Osteoblast (primary cell): ENCODE measurements at places on chromosomes 16 and 17. TPM values are rescaled to one million over a fixed set of nuclear protein-coding genes. Genes with fewer than 3 reads are reported as not detected.
A peak's percentile ranks its signal among the peaks of the same experiment; 100 is the strongest.

GRCh38 chr16:48676836-48677235, 66.9 kb upstream of the N4BP1 start:
- no peak for DNase-seq

- DNase-seq, result no peak
Observed at GRCh38 chr16:21275529-21275928, 2.6 kb downstream of the CRYM start.

DNA sequence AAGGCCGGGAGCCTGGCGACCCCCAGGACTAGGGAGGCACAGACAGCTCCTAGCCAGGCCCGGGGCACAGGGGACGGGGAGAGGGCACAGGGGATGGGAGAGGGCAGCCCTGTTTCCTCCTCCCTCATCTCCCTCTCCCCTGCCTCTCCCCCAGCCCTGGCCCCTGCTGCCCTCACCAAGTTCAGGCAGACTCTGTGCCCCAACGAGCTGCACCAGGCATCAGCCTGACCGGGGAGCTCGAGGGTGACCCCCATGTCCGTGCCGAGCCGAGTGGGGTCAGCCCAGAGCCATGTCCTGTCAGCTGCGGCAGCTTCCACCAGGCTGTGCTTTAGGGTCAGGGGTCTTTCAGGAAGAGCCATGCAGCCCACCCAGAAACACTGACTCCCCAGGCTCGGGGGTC, 6.0 kb downstream of the CDH15 start:
- DNase-seq, result no peak

GRCh38 chr16:85652431-85653221, 36.1 kb downstream of the GINS2 start:
- DNase-seq, result no peak

- DNase-seq, result no peak
Observed at GRCh38 chr17:8628609-8629169, 1.8 kb downstream of the MYH10 start.

GRCh38 chr17:73600103-73600871, 44.0 kb downstream of the SDK2 start:
- peak; percentile 75 for DNase-seq

GRCh38 chr17:44850612-44851011, 2.9 kb downstream of the HIGD1B start:
- peak; percentile 73 for DNase-seq

DNA sequence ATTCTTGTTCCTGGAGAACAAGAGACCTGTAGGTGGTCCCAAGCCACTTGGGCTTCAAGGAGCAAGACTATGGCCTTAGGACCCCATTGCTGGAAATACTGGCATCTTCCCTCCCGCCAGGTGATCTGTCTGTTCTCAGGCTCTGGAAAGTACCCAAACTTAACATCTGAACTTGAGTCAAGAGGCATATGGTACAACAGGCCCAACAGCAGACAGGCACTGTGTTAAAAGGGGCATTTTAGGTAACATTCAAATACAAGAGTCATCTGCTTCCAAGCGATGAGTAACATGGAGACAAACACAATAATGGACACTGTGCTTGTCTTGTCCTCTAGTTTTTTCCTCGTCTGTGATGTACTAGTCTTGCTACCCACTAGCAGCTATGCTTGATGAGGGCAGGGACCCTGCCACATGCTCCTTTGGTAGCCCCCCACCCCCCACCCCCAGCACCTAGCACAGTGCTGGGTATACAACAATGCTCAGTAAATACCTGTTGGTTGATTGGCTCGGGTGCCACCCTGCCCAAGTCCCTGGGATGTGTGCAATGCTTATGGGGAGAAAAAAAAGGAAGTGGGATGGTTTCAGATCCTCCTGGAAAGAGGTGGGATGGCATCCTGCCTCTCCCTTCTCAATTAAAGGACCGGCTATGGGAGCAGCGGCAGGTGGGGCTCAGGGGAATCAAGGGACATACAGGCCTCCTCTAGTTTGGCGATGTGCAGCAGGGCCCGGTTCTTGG, 19.4 kb downstream of the CSF3 start:
- DNase-seq, result no peak

DNA sequence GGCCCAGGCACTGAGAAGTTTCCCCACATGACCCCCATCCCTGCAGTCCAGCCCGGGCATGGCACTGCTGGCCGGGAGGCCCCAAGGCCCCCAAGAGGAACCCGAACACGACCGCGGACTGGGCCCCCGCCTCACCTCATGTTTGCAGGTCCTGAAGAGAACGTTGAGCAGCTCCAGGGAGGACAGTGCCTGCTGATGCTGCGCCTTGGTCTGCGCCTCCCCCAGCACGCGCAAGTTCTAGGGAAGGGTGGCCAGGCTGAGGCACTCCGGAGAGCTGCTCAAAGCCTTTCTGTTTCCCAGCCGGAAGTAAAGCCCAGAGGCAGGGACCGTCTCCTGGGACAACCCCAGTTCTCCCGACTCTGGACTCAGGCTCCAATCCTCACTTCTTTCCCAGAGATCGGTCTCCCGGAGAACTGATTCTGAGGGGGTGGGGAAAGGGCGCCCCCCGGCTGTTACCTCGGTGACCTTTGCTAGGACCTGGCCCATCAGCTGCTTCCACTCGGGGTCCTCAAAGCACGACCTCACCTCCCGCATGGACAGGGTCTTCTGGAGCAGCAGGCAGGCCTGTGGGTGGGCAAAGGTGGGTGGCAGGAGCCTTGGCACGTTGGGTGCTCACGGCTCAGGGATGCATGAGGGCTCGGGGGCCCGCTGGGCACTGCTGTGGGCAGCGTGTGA, 13.7 kb downstream of the MYBBP1A start:
- DNase-seq, result peak; percentile 85

DNA sequence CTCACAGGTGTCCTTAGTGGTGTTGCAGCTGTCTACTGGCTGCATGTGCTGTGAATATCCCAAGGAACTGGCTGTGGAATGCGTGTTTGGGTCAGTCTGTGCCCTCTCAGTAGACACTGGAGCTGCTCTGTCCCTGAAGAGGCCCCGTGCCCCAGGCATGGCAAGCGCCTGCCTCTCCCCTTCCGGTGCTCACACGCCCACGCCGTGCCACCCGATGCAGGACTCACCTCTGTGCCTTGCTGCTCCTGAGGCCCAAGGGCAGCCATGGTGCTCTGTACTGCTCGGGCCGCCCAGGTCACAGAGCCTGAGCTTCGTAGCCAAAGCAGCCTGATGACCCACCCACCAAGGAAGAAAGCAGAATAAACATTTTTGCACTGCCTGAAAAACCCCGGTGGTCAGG, 10.0 kb downstream of the RGS11 start:
- peak; percentile 51 for DNase-seq

GRCh38 chr17:1495265-1495989, 2.9 kb upstream of the MYO1C start:
- DNase-seq, result peak; percentile 92

GRCh38 chr17:10875984-10876555, 38.2 kb upstream of the PIRT start:
- DNase-seq, result peak; percentile 58

DNA sequence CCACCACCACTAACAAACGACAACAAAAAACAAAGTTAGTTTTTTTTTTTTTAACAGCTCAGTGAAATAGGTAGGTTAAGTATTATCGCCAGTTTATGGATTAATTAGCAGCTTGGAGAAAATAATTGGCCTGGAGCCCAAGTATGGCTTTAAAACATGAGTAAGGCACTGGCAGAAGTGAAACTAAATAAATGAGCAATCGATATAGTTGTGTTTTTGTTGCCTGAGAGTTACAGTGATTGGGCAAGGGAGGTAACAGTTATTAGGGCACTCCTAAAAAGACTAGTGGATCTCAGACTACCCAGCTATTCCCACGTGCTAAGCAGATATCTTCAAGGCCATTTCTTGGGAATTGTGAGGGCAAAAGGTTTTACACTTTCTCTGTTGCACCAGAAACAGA, 2.4 kb downstream of the MLKL start:
- peak; percentile 58 for DNase-seq

DNA sequence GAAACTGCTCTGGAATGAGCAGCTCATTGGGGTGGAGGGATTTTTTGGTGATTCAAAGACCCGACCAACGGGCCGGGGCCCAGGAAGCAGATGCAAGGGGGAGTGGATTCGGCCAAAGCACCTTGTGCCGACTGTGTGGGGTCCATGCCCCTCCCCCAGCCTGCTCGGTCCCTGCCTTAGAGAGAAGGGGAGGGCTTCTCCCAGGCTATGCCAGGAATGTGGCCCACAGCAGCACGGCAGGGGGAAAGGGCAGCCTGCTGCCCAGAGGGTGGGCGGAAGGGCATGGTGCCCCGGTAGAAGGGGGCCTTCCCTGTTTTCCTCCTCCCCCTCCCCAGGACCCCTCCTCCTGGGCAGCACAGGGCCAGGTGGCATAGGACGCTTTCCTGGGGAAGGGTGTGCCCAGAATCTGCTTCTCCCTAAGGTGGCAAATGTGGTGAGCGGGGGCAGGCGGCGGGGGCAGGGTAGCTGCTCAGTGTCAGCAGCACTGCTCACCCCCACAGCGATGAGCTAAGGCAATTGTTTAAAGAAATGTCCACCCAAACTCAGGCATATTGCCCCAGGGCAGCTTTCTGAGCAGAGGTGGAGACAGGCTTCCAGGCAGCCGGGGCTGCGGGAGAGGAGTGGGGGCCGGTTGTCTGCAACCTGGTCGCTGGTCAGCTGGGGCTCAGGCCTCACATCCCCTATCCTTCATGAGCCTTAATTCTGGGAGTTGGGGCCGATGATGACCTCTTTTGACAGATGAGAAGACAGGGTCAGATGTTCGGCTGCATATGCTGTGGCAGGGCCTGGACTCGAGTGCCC, 33.9 kb upstream of the MLKL start:
- peak; percentile 83 for DNase-seq

- DNase-seq, result no peak
Observed at GRCh38 chr16:50490828-50491227, 57.4 kb upstream of the NKD1 start.

DNA sequence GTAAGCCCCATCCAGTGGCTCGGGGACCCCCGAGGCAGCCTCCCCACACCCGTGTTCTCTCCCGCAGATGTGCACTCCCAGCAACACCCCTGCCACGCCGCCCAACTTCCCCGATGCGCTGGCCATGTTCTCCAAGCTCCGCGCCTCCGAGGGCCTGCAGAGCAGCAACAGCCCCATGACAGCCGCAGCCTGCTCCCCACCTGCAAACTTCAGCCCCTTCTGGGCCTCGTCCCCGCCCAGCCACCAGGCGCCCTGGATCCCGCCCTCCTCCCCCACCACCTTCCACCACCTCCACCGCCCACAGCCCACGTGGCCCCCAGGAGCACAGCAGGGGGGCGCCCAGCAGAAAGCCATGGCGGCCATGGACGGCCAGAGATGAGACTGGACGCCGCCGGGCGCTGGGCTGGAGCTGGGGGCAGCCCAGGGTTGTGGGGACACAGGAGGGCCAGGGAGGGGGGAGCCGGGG, 5.0 kb downstream of the UBALD2 start:
- DNase-seq, result peak; percentile 65

DNA sequence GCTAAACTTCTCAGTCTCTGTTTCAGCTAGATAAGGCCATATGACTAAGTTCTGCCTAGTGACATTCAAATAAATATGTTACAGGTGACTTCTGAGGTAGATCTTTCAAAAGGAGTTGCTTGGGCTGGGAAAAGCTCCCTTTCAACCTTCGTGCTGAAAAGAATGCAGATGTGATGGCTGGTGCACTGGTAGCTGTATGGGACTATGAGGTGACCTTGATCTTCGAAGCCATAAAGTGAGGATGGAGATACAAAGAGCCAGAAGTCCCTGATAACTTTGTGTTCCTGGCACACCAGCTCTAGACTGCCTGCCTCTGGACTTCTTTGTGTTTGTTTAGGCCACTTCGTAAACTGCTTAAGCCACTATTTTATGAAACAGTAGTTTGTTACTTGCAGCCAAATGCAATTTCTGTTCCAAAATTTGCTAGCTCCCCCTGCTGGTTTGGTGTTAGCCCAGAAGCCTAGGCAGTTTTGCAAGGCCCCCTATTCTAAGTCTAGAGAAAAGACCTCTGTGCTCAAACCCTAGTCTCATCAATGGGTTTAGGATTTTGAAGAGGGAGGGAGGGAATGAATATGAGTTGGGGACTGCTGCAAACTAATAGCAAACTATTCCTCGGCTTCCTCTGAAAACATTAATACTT, 23.3 kb upstream of the ERCC4 start:
- no peak for DNase-seq

- DNase-seq, result peak; percentile 13
Observed at GRCh38 chr17:51869387-51869786, 289.1 kb downstream of the CA10 start.

GRCh38 chr16:83335076-83335475, 472.7 kb upstream of the HSBP1 start:
- DNase-seq, result no peak

DNA sequence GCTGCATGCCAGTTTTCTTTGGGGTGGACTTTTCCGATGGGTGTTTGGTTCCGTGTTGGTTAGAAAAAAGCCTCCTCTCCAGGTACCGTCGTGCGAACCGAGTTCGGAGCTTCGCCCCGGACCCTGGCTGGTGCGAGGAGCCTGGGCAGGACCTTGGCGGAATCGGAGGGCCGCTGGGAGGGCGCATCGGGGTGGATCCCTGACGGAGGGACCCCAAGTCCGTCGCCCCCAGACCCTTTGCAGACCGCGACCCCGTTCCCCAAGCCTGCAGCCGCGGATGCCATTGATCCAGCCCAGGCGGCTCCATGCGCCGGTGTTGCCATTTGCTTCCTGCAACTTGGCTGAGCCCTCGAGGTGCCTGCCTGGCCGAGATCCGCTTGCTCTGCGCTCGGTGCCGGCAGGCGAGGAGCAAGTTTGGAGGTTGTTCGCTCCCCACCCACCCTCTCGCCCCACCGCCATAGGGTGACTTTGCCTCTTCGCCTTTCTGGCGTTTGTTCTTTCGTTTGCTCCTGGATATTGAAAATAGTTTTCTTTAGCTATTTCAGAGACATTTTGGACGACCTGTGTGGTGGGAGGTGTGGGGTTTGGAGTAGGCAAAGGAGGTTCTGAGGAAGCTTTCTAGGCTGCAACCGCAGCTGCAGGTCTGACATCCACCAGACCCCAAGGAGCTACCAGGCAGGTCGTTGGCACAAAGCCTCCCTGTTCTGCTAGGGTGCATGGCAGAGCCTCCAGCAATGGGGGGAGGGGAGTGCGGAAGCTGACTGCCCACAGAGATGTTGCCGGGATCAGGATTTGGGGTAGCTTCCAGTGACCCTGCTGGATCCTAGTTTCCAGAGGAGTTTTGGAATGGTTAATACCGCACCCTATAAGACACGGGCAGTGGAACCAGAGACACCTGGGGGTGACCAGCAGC, 58.2 kb downstream of the RAP1GAP2 start:
- peak; percentile 64 for DNase-seq

Gene CCDC200
- total RNA-seq, result not detected in 2 replicates

Gene REXO5
- 3.6 and 6.2 TPM in 2 replicates for total RNA-seq

Gene C16orf95
- total RNA-seq, result 4.0 and 4.4 TPM in 2 replicates

Gene SRL
- total RNA-seq, result not detected in 2 replicates

Gene CEP295NL
- 2.5 and 5.3 TPM in 2 replicates for total RNA-seq

Gene ACE
- 10.1 and 17.7 TPM in 2 replicates for total RNA-seq

Gene KRT27
- not detected in 2 replicates for total RNA-seq

Gene FKBP10
- total RNA-seq, result 387 and 396 TPM in 2 replicates

Gene CA10
- not detected in 2 replicates for total RNA-seq

Gene CCL8
- 0.36 TPM in 1 of 2 replicates, not detected in the other for total RNA-seq

Gene KRT14
- 12.3 and 23.0 TPM in 2 replicates for total RNA-seq

Gene RAB26
- 0.36 and 0.59 TPM in 2 replicates for total RNA-seq

Gene EVI2B
- 4.0 and 6.2 TPM in 2 replicates for total RNA-seq
